Prostate gland (tissue), 2 donors: ENCODE measurements at places on chromosomes 16 and 17. TPM values are rescaled to one million over a fixed set of nuclear protein-coding genes. Genes with fewer than 3 reads are reported as not detected.

- no peak for DNase-seq
Observed at GRCh38 chr16:76976101-76976500, 214.9 kb upstream of the MON1B start.

DNA sequence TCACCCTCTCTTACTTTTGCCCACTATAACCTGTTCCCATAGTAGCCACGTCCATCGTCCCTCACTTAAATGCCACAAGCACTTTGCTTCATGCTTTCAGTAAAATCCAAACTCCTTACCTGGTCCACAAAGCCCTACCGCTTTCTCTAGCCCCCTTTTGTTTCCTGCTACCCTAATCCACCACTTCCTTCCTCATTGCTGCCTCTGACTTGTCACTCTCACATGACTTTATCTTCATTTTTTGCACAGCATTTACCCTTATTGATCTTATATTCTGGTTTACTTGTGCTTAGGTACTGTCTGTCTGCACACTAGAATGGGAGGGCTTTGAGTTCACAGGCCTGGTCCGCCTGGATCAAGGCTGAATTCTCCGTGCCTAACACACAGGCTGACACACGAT lies 340.0 kb downstream of the XYLT1 start:
- no peak for DNase-seq

DNA sequence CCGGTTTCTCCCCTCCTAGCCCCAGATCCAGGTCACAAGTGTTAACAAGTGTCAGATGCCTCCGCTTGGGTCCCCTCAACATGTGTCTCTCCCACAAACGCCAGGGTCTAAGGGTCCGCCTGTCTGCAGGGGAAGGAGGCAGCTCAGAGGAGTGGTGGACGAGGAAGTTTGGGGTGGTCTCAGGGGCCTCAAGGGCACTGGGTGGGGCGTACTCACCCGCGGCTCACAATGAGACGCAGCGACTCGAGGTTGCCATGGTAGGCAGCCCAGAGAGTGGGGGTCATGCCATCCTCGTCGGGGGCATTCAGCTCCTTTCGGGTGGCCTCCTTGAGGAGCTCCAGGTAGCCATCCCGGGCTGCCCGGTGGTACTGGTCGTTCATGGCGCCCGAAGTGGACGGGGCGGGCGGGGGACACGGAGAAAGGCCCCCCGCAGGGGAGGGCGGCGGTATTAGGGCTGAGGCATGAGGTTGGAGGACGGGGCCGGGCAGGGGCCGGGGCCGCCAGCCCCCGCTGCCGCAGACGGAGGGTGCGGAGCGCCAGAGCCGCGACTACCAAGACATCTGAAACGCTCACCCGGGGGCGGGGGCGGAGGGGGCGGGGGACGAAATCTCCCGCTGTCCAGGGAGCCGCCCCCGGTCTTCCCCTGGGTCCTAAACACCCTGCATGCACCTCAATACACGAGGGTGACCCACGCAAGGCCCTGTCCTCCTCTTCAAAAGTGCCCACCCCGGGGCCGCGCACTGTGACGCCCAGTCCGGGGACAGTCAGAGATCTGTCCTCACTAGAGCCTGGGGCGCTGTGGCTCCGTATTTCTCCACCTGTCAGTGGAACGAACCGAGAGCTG lies at the start of gene USH1G:
USH1G (minus strand) TSS at position 562 of the 844 bp plus-strand sequence; CDS start at position 380, 182 bp downstream.
- no peak for DNase-seq

- no peak for DNase-seq
Observed at GRCh38 chr17:45279898-45280297, 18.0 kb upstream of the SPATA32 start.

DNA sequence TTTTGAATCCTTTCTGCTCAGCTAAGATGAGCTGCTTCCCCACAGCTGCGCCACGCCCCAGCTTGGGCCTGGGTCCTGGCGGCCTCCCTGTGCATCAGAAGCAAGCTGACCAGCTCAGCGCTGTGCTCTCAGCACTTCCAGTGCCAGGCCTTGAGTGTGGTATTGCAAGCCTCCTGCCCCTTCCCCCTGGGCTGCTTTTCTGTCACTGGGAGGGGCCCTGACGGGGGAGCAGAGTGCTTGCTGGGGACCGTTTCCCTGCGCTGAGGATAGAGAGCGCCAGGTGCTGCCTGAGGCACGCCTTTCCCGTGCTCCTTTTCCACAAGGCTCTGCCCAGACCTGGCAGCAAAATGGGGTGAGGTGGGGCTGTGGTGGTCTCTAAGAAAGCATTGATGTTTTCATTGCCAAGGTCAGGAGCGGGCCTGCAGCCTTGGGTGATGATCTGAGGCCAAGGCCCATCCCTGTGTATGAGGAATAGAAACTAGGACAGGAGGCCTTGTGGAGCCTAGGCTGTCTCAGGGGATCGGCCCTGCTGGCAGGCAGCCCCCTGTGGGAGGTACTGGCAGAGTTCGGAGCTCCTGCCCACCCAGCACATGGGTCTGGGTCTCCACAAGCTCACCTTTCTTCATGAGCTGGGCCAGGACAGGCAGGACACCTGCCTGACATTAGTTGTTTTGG lies 29.7 kb downstream of the POLR3E start:
- DNase-seq: no peak

The DLX3 gene
- 0.36 TPM for total RNA-seq

DNA sequence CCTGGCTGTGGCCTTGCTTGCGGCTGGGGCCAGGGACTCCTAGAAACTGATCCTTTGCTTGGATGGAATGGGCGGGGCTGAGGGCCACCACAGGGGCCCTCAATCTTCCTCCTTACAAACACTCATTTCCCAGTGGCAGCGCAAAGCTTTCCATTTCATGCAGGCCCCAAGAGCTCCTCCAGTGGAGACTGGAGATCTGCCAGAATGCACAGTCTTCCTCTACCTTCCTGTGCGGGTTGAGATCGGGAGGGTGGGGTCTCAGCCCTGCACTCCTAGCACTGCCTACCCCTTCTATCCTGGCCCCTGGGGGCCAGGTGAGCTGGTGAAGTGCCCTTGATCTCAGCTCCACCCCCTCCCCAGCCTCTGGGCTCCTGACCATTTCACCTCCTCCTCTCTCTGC lies 1.7 kb downstream of the NRN1L start:
- DNase-seq: no peak

The TMEM100 gene
- total RNA-seq: 3.2 TPM

The ZNF232 gene
- total RNA-seq: 14.3 TPM

The GRB2 gene
- total RNA-seq: 88.3 TPM

The SF3B3 gene
- total RNA-seq: 138 TPM

The CCDC154 gene
- not detected for total RNA-seq

DNA sequence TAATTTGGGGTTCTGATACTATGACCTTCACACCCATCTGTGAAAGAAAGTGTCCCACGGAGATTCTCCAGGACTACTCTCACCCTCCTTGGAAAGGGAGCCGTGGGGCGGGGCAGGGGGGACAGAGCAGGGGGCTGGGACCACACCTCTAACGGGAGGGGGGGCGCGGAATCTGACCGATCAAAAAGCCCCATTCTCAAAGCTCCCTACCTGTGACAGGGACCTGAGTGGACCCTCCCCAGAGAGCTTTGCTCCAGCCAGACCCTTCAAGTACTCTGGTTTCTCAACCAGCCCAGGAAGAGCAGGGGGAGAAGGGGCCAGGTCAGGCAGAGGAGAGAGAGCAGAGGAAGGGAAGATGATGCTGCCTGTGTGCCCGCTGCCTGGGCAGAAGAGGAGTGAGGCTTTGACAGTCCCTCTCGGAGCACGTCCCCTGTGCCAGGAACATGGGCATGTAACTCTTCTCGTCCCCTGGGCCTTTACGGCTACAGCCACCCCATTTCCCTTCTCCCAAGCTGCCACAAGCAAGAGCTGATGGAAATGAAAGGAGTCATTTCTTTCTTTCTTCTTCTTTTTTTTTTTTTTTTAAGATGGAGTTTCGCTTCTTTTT lies 682 bp downstream of the XAF1 start:
- DNase-seq: no peak

DNA sequence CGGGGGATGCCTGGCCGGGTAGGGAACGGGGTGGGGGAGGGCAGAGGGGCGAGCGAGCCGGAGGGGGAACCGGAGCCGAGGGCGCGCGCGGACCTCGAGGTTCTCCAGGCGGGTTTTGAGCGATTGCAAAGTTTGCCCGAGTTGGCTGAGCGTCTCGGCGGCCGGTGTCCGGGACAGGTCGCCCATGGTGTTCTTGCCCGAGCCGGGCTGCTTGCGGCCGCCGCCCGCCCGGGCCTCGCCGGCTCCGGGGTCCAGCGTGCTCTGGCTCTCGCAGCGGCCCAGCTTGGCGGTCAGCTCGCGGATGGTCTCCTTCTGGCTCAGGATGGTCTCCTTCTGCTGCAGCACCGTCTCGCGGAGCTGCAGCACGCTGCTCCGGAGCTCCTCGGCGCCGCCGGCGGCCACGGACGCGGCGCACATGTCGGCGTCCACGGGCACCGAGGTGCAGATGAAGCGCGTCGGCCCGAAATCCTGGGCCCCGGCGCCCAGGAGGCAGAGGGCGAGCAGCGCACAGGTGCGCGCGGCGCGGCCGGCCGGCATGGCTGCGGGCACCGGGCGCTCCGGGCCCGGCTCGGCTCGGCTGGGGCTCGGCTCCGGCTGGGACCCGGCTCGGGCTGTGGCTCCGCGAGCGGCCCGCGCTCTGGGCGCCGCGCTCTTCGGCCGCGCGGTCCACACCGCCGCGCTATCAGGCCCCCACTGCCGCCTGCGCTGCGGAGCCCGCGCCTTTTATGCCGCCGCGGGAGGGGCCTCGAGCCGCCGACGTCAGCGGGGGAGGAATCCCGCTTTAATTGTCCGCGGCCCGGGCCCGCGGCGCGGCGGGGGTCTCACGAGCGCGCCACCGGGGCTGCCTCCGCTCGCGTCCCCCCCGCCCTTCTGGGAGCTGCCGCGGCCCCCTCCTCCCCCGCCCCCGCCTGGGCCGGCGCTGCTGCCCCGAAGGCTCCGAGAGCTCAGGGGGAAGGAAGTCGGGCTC lies at the start of gene NPTX1:
NPTX1 (minus strand) TSS at position 698 of the 967 bp plus-strand sequence; CDS start at position 537, 161 bp downstream.
- no peak for DNase-seq

DNA sequence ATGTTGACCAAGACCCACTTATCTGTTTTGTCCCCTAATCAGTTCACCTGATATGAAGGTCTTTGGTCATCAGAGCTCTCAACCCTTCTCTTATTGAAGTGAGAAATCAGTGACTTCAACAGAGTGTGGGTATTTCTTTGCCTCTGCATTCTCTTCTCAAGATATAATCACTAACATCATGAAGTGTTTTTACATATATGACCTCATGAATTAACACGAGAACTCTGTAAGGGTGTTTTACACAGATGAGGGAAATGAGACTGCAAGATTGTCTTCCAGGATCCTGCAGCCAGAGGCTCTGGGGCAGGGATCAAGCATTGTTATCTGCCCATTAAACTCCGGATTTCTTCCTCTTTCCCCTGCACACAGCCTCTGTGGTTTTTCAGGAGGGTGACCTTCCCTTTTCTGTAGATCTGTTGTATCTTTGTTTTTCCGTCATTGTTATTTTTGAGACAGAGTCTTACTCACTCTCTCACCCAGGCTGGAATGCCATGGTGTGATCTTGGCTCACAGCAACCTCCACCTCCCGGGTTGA lies 22.7 kb downstream of the LCMT1 start:
- no peak for DNase-seq

DNA sequence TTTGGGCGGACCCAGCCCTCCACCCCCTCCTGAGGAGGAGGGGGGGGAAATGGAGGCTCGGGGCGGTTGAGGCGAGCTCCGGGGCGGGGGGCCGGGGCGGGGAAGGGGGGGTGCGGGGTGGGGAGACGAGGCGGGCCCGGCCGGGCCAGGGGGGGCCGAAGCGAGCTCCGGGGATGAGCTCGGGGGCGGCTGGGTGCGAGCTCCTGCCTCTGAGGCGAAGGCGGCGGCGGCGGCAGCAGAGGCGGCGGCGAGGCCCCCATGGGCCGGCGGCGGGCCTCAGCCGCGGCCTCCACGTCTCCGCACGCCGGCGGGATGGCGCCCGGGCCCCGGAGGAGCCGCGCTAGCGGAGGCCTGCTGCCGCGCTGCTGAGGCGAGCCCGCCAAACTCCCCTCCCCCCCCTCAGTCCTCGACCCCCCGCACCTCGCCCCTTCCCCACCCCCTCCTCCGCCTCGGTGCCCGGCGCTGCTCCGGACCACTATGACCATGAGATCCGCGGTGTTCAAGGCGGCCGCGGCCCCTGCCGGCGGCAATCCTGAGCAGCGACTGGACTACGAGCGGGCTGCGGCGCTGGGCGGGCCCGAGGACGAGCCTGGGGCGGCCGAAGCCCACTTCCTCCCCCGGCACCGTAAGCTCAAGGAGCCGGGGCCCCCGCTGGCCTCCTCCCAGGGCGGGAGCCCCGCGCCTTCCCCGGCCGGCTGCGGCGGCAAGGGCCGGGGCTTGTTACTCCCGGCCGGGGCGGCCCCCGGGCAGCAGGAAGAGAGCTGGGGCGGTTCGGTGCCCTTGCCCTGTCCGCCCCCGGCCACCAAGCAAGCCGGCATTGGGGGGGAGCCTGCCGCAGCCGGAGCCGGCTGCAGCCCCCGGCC lies 596 bp downstream of the MSL1 start:
- DNase-seq: peak; percentile 66

GRCh38 chr16:88839745-88840599 lies 16.8 kb downstream of the GALNS start:
- no peak for DNase-seq

- DNase-seq: no peak
Observed at GRCh38 chr17:81429821-81430551, 34.7 kb downstream of the BAHCC1 start.

The GPR139 gene
- not detected for total RNA-seq

The SNAI3 gene
- total RNA-seq: 2.8 TPM

- DNase-seq: peak; percentile 39
Observed at GRCh38 chr16:4945560-4946502, 8.9 kb upstream of the PPL start.

The HSD11B2 gene
- total RNA-seq: 35.6 TPM

DNA sequence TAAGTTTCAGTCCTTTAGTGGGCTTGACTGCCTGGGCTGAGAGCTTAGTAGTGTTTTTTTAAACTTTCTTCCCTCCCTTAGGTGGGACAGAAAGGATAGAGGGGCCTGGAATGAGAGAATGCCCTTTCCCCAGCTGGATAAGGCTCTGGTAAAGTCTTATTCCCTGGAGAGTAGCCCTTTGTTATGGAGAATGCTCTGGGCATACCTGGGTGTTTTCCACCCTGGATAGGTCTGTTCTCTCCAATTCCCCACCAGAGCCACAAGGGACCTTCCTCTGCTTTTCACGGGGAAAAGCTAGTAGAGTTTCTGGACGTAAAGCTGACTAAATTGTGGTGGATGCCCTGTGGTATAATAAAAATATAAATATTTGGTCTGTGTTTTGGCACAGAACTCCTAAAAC lies 164.1 kb downstream of the HS3ST4 start:
- no peak for DNase-seq

GRCh38 chr17:21249086-21249795 lies 4.0 kb downstream of the NATD1 start:
- DNase-seq: no peak

- no peak for DNase-seq
Observed at GRCh38 chr17:17359271-17359670, 56.1 kb downstream of the NT5M start.

The KLHL10 gene
- total RNA-seq: 0.14 TPM

GRCh38 chr16:87008664-87009063 lies 308.5 kb downstream of the C16orf95 start:
- no peak for DNase-seq

The ATP2C2 gene
- total RNA-seq: 56.1 TPM

The C17orf113 gene
- total RNA-seq: 4.2 TPM

DNA sequence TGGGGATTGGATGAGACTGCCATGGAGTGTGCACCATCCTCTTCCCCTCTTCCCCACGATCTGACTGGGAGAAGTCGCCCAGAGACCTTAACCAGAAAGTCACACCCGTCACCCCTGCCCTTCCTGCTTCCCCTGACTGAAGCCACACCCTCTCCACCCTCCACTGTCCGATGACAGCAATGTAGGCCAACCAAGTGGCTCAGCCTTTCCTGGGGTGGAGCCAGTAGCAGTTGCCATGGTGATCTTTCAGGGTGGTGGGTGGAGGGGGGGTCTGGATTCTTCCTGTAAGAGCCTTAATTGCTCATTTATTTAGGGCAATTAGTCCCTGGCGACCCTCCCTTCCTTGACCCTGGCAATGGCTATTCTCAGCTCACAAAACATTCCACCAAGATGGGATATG lies 37.5 kb upstream of the PHB1 start:
- DNase-seq: no peak

The ADAP2 gene
- 12.3 TPM for total RNA-seq
